Stimulated activated CD8-positive, alpha-beta memory T cell treated with anti-CD3 and anti-CD28 coated beads, Interleukin-15, amount 100 ng/mL, for 4 hours (primary cell): ENCODE measurements at places on chromosomes 7 and 10.

DNA sequence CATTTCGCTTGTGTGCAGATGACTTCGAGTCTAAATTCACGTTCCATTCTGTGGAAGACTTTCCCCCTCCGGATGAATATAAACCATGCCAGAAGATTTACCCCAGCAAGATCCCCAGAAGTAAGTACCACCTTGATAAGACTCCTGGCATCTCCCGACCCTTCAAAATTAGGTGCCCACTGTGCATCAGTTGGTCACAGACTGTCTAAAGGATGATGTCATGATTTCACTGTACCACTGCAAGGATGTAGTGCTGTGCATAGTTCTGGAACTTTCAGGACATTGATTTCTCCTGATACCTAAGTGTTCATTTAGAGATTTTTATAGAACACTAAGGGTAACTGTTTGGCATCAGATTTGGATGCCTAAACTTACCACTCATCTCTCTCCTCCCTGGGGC, 83.0 kb downstream of the WIPF3 start:
- DNase-seq = no peak

- no peak for DNase-seq
Observed at GRCh38 chr10:3096149-3096548, 28.8 kb downstream of the PFKP start.

GRCh38 chr7:116802144-116802745, 60.1 kb upstream of the CAPZA2 start:
- DNase-seq = no peak

- DNase-seq = no peak
Observed at GRCh38 chr10:80319318-80319717, 29.9 kb upstream of the MAT1A start.

GRCh38 chr7:22855049-22855392, 32.4 kb upstream of the TOMM7 start:
- no peak for DNase-seq

GRCh38 chr10:77504873-77505257, 132.7 kb downstream of the KCNMA1 start:
- no peak for DNase-seq

GRCh38 chr10:60367901-60368300, 21.8 kb downstream of the ANK3 start:
- no peak for DNase-seq

DNA sequence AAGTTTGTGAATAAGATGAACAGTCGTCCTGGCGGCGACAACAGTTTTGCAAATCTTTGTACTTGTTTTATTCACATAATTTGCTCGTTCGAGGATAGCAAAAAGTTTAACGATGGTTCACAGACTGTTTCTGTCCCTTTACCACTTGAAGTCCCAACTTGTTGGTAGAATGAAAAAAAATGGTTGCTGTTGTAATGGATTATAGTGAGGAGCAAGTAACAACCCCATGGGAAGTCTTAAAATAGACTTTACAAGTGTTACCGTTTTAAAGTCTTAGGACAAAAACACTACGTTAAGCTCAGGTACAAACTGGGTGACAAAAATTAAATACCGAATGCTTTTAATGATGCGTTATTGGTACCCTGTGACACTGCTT, 589 bp downstream of the LSM8 start:
- no peak for DNase-seq

DNA sequence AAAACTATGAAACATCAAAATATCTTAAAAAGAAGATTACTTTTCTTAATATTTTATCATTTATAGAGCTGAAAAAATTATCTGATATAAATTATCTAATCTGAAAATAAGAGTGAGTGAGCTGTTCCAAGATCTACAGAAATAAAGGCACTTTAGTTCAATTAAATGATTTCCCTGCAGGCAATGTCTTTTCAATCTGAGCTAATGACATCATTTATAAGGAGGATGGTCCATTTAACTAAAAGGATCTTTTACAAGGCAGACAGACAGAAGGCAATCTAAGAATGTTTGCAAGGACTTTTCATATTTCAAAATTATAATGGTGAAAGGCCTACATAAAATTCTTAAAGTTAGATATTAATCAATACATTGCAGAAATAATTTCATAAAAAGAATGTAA, 71.8 kb downstream of the SKAP2 start:
- no peak for DNase-seq

DNA sequence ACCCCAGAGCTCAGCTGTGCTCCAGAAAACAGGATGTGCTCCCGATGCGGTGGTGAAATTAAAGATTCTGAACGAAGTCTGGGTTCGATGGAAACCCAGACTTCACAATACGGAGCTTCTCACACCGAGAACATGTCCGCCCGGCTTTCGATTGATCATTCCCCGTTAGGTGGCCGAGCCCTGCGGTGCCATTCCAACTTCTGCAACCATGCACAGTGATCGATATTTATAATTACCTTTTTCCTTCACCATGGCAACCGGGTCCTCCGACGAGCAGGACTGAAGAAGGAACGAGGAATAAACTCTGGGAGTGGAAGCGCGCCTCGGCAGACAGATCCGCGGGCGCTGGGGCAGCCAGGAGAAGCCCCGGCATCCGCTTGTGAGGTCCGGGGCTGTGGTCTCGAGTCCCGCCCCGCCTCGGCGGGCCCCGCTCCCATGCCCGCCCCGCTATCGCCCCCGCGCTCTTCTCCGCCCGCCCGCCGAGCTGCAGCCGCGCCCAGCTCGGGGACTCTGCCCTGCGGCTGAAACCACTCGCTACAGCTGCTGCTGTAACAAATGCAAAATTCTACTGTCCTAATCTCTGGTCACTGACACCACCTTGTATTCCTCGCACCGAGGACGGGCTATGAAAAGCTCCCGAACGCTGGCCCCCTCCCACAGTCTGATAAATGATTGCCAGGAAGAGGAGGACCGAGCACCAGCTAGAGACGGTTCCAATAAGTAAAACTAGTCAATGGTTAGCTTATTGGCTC, 26.2 kb downstream of the ABLIM1 start:
- DNase-seq = no peak

DNA sequence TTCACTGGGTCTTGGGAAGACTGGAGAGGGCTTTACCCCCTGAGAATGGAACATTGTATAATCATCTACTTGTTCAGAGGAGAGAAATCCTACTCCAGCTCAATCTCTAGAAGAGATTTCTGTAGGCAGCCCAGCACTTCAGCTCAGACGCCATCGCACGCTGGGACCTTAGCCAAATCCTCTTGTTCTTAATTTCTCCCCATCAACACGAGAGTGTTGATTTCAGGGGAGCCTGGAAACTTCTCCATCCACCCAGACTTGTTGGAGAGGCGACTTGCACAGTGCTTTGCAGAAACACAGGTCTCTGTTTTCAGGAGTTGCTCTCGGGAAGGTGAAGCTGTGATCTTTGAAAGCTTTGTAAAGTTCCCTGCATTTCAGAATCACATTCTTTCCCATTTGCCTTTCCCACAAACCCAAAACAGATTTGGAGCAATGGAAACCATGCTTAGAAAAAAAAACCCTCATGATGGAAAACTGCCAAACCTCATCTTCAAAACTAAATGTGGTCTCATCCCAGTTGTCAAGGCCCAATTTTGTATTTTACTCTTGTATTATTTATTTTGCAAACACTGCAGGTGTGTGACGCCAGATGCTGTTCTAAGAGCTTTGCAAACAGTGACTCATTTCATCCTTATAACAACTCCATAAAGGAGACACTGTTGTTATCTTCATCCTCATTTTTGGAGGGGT, 60.9 kb downstream of the CALML3 start:
- no peak for DNase-seq

DNA sequence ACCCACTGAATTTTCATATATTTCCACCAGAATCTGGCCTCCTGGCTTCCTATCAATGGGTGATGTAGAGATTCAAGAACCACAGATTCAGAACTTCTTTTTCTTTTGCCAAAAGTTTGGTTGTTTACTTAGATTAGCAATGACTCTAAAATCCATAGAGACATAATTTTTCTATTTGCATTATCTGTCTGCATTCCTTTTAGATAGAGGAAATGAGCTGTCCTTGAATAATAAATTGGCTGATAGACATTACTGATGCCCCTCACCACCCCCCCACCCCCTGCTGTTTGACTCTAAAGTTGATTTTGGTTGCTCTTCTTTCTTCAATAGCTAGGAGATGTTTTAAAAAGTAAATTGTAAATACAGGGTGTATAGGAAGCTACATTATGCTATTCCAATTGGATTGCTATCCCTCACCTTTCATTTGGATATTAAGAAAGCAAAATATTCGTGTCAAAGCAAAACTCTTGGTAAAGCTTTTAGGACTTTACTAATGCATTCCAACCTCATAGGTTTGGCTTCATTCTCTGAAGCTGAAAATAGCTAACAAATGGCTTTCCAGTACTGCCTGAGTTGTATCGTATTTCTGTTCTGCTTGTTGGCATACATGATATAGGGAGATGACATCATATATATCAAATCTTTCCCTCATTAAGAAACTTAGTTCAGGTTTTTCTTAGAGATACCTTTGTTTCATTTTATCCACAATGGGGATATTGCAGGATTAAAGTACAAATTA, 606.0 kb downstream of the ARL4A start:
- no peak for DNase-seq

GRCh38 chr7:111320133-111320532, 229.2 kb downstream of the LRRN3 start:
- DNase-seq = no peak

DNA sequence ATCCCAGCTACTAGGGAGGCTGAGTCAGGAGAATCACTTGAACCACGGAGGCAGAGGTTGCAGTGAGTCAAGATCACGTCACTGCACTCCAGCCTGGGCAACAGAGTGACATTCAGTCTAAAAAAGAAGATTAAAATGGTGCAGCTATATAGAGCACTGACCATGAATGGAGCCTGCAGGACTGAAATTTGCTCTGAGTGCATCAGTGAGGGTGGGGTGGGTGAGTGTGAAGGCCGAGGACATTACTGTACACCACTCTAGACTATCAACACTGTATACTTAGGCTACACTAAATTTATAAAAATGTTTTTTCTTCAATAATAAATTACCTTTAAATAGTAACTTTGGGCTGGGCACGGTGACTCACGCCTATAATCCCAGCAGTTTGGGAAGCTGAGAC, 294.7 kb downstream of the PTPRN2 start:
- DNase-seq = no peak

DNA sequence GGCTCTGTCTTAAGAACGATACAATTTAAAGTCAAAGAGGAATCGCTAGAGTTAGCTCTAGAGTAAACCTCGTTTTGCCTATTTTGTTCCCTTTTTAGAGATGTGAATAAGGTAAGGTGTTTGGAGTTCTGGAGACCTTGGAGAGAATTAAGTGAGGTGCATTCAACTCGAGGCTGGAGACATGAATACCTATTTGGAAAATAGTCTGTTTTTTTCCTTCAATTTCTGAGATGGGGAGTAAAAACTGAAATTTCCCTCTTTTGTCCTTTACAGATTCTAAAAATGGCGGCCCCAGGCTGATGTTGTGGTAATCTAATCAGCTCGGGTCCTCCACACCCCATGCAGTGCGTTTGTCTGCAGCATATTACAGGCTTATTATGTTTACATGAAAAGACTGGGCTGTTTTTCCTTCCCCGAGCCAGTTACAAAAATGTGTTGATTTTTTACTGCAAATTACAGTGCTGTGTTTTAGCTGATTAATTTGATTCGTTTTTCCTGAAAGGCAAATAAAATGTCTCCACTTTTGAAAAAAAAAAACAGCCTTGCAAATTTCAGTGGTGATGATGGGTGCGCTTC, 1.5 kb downstream of the KMT2E start:
- no peak for DNase-seq

DNA sequence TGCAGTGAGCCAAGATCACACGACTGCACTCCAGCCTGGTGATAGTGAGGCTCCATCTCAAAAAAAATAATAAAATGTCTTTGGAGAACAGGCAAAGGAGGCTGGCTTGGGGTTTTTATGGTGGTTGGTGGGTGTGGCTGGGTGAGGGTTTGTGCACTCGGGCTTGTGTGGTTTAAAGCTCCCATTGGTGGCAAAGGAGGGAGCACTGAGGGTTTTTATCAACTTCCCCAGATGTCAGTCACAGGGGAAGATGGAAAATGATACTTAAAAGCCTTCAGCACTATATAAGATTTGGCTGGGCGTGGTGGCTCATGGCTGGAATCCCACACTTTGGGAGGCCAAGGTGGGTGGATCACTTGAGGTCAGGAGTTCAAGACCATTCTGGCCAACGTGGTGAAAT, 16.3 kb upstream of the RNF216 start:
- no peak for DNase-seq

GRCh38 chr7:3911685-3912084, 610.6 kb downstream of the SDK1 start:
- DNase-seq = no peak

DNA sequence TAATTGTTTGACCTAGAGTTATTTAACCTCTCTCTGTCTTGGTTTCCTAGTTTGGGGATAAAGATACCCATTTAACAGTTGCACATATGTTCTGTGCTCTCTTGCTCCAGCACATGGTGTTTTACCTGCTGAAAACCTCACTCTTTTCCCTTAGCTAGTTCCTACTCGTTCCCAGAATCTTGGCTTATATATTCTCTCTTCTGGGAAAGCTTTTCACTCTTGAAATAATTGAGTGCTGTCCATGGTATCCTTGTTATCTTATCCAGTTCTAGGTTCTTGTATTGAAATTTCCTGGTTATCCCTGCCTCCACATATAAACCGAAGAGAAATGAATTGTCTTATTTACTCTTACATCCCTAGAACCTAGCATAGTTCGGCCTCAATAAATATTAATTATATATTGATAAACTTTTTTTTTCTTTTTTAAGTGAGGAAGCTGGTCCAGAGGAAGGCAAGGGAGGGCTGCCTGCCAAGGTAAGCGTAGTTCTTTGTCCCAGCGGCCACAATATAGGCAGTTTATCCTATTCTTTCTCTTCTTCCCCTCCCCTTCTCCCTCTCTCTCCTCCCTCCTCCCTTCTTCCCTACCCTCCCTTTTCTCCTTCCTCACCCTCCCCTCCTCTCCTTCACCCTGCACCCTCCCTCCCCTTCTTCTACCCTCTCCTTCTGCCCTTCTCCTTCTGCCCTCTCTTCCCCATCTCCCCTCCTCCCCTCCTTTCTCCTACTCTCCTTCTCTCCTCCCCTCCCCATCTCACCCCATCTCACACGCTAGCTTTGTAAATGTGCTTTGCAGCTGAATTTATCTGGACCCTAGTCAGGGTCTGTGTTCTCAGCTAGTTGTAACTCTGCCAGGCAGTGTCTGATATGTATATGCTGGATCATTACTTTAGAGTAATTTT, 7.9 kb downstream of the WEE2 start:
- DNase-seq = no peak

- DNase-seq = no peak
Observed at GRCh38 chr7:137337902-137338301, 5.6 kb downstream of the PTN start.

- no peak for DNase-seq
Observed at GRCh38 chr7:102306916-102307677, 20.4 kb downstream of the SH2B2 start.

- DNase-seq = no peak
Observed at GRCh38 chr10:26194275-26194674, 22.3 kb upstream of the GAD2 start.

DNA sequence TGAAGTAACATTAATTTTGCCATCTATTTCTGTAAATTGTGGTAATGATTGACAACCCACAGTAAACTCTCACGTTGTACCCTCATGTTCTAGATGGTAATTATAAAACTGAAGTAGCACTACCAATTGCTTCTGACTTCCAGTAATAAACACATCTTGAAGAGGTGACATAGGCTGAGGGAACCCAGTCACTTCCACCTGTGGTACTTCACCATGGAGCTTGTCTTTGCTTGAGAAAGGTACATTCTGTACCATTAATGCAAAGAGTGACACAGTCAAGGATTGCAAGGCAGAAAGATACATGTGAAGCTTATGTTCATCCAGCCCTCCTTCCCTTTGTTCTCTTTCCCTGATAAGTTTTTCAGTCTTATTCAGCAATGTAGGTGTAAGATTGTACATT, 11.2 kb downstream of the CAPZA2 start:
- DNase-seq = no peak
